ENCODE measurements at places on chromosomes 2 and 18.

DNA sequence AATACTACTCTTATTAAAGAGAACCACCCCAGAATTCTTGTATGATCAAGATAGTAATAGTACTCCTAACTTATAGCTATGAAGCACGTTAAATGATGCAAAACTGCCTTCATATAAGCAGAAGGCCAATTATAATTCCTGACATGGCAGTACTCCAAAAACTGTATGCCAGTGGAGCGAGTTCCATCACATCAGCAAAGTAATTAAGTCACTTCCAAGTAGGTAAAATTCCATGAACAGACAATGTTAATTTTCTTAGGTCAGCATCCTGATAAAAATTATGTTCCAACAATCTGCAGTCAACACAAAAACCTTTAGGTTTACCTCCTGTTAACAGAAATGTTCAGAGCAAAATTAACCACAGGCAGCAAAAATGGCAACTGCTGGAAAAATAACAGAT, 136.7 kb downstream of the CDH2 start:
- no peak for DNase-seq

GRCh38 chr2:241014224-241014623, 15.8 kb downstream of the SNED1 start:
- DNase-seq = no peak

DNA sequence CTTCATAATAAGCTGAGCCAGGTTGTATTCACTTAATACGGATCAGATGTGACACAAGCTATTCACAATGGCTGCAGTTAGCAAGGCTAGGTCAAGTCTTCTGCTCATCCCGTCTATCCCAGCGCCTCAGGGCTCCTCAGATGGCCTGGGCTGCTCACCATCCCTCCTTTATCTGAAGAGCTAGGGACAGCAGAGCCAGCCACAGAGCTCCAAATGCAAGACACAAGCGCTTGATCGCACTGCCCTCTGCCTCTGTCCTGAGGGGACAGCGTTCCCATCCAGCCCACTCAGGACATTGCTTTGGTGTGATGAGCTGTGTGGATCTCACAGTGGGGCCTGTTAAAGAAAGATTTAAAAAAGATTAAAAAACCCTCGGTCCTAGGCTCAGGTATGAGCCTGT, 254.4 kb upstream of the HS6ST1 start:
- no peak for DNase-seq

DNA sequence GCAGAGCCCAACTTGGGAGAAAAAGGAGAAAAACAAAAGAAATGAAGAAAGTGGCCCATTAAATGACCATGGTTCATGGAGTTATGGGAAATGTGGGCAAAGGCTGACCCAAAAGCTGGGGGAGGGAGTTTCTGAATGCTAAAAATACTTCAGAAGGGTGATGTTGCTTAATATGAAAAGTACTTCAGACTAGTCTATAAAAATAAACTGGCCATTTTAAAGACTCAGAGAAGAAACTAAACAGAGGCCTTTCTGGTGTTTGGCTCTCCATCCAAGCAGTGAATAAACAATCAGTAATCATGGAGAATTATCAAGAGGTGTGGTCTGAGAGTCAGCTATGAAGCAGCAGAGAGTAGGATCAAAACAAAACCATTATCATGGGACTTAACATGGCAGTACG, 160.8 kb upstream of the MAPRE2 start:
- DNase-seq = no peak

DNA sequence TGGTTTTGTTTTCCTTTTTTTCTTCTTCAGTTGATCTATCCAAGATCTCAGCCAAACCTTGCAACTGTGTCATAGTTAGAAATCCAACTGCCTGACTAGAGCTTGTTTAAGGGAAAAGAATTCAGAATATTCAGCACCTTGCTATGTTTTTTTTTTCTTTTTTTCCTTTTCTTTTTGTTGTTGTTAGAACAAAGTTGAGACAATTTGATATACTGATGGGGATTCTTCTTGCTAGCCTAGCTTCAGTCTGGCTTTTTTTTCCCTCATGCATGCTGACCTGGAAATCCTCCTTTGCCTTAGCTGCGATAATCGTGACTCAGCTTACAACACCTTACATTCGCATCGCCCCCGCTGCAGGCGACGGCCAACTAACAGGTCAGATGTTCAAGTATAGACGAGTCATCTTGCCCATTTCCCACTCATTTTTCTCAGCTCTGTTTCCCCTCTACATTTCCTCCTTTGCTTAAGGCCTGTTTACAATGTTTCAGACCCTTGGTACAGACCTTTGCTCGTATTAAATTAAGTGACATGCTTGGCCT, 487.2 kb upstream of the RAB12 start:
- DNase-seq = no peak

DNA sequence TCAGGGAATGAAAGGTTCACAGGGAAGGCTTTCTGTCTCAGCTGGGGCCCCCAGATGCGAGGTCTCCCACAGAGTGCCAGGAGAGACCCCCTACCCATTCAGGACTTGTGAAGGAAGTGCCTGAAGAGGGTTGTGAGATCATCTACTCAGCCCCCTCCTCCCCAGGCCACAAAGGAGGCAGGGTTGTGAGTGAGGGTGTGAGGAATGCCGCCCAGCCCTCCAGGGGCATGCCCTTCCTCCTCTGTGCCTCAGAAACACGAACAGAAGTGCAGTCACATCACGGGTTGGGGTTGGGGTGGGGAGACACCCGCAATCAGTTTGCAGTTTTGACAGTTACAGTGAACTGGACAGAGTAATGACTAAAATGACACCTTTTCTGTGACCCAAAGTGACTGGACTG, 5.0 kb downstream of the MAL start:
- no peak for DNase-seq

DNA sequence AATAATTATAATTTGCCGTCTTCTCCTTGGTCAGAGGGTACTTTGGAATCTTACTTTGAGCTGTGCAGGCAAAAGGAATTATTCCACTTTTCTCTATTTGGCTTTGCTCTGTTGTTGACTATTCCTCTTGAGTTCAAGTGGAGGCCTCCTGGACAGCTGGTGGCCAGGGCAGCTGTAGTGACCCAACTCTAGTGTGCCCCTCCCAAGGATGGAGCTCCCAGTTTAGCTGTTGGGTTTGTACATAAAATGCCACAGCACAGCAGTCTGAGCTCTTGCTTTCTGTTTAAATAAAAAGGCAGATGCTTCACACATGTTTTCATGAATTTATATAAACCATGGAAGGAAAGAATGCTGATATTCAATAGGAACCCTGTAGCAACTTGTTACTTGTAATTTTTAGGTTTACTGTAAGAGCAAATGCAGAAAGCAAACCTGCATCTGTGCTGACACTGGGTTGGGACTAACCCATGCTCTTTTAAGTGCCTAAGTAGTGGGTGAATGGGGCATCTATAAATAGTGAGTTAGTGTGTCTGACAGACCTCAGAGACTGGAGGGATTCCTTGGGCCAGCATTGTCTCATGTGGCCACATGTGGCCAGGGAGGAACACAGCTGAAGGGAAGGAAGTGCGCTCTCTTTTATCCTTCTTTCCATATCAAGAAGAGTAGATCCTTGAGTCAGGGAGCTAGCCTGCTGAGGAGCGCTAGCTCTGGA, 121.8 kb downstream of the FHOD3 start:
- DNase-seq = no peak

- peak; percentile 11 for DNase-seq
Observed at GRCh38 chr2:209495855-209496585, 72.2 kb downstream of the MAP2 start.

DNA sequence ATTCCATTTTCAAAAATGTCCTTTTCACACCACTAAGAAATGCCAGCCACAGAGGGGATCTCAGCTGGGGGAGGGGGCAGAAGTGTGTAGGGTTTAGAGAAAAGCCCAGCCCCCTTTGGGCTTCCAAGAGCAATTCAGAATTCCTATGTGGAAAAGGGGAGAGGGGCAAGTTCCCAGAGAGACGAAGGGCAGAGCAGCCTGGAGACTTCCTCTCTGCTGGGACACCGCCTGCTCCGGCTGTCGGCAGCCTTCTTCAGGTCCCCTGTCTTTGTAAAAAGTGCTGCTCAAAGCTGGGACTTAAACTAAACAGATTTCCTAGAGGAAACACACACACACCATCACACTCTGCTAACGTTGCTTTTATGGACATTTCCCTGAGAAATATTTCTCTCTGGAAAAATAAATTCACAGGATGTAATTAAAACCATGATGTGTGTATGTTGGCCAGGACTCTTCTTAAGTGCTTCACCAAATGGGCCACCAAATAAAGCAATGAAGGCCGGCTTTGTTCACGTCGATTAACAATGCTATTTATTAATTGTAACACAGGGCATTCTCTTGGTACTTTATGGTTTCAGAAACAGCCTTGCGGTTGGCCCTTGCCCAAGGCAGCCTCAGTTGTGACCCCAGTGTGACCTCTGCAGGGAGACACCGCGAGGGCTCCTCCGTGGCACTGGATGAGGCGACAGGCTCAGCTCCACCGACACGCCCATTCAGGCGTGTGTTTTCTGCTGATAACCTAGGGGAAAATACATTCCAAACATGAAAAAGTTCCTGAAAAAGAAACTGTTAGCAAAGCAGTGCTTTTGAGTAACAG, 5.6 kb upstream of the ASB1 start:
- DNase-seq = no peak

- no peak for DNase-seq
Observed at GRCh38 chr2:199994371-199994770, 39.0 kb downstream of the MAIP1 start.

- DNase-seq = no peak
Observed at GRCh38 chr2:108565778-108566375, 31.6 kb downstream of the LIMS1 start.

GRCh38 chr2:232420463-232421188, 14.0 kb downstream of the ALPG start:
- no peak for DNase-seq

DNA sequence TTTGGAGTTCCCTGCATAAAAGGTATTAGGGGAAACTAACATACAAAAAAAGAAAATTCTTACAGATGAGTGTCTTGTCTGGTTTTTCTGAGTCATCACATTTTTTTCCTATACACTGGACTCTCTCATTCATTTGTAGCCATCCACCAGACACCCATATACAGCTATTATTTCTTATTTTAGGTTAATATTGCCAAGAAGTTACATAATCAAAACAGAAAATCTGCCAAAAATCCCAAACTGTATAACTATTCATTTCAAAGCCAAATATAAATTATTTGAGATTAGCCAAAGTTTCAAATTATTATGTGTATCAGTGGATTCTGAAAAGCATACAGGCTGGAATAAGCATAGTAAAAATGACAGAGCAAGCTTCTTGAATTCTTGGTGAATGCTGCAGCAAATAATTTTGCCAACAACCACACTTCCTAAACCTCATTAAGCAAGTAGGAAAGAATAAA, 191.2 kb downstream of the NCKAP5 start:
- no peak for DNase-seq

GRCh38 chr2:151824886-151825285, 3.3 kb downstream of the ARL5A start:
- no peak for DNase-seq

GRCh38 chr2:98541906-98542305, 66.4 kb downstream of the COA5 start:
- no peak for DNase-seq

DNA sequence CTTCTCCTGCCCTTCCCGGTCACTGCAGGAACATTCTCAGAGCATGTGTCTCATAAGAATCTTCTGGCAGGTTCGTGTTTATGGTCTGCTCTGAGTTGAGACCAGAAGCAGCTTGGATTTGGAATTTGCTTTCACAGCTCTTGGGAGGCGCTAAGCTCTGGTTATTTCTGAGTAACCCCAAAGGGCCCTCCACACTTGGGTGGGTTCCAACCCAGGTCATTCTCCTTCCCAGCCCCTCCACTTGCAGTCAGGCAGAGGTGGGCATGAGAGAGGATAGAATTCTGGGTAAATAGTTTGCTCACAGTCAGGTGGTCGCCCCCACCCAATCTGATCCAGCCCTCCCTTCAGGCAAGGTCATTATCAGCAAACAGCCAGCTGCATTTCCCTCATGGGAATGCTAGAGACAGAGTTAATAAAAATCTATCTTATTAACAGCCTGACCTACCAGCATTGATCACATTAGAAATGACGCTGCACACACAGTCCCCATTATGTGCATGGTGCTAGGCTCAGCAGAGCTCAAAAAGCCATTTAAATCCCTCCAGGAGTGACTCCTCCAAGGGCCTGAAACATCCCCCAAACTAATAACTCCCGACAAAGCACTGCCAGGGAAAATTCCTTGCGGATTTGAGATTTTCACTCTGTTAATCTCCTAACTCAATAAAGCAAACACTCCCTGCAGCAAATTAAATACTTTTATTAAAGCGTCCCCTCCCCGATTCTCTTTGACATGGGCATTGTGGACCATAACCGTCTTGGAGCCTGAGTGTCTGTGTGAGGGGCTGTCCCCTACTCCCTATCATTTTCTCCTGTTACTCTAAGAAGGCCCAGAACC, 61.9 kb downstream of the SLC4A5 start:
- DNase-seq = no peak

GRCh38 chr2:127576433-127577207, 41.1 kb downstream of the MYO7B start:
- DNase-seq = peak; percentile 72

DNA sequence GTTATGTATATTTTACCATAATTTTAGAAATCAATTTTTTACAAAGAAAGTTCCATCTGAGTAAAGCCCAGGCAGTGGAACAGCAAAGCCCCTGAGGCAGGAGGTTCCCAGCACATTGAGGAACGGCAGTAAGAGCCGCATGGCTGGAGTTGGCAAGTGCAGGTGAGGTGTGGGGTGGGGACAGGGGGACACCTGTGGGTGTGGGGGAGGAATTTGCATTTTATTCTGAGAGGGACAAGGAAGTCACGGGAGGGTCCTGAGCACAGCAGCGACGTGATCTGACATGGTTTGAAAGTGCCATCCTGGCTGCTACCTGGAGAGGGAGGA, 16.1 kb upstream of the ADI1 start:
- DNase-seq = no peak

- DNase-seq = no peak
Observed at GRCh38 chr18:5515011-5515784, 28.6 kb downstream of the EPB41L3 start.
